Stimulated activated CD4-positive, alpha-beta T cell treated with anti-CD3 and anti-CD28 coated beads, Interleukin-15, amount 100 ng/mL, for 48 hours (primary cell): ENCODE measurements at places on chromosomes 5 and 9.

DNA sequence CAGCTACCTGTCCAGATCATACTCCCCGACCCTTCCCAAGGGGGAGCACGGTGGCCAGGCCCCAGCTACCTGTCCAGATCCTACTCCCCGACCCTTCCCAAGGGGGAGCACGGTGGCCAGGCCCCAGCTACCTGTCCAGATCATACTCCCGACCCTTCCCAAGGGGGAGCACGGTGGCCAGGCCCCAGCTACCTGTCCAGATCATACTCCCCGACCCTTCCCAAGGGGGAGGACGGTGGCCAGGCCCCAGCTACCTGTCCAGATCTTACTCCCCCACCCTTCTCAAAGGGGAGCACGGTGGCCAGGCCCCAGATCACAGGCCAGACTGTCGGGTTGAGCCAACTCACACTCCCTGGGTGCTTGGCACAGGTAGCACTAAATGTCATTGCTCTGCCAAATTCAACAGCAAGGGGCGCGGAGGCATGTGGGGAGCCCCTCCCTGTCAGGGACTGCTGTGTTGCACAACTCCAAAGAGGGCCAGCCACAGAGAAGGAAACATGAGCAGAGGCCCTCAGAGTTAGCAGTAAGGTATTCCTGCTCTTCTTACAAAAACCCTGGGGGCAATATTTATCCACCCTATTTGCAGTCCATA lies 136.9 kb downstream of the OLFM1 start:
- DNase-seq: no peak

- no peak for DNase-seq
Measured at GRCh38 chr5:15474143-15474719, 25.7 kb upstream of the FBXL7 start.

DNA sequence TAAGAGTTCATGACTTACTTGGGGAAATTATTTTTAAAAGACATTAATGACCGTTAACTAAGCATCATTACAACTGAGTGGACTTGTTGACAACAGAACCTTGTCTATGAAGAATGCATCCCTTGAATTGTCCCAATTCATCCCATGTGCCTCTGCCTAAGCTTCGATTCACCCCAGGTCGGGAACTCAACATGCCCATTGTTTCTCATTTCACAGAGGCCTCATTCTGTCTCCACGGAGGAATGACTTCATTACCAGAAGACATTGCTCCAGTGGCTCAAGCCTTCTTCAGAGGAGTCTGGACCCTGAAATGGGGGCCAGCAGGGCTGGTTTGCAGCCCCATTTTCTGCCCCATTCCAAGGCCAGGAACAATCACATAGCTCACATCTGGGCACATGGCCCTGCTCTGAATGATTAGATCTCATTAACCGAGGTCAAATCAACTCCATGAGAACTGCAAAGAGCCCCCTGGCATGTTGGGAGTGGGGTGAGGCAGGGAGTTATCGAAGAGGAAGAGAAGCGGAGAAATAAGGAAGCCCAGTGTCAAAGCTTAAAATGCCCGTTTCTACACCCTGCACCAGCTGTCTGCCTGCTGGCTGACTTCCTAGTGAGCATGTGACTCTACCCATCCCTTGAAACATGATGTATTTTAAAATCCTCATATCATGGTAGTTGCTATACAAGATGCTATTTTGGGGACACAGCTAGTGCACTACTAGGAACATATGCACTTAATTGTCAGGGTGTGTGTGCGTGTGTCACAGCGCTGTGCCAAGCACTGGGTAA lies 137.3 kb downstream of the LHFPL2 start:
- no peak for DNase-seq

GRCh38 chr5:135393691-135394090 lies 5.3 kb downstream of the MACROH2A1 start:
- no peak for DNase-seq

DNA sequence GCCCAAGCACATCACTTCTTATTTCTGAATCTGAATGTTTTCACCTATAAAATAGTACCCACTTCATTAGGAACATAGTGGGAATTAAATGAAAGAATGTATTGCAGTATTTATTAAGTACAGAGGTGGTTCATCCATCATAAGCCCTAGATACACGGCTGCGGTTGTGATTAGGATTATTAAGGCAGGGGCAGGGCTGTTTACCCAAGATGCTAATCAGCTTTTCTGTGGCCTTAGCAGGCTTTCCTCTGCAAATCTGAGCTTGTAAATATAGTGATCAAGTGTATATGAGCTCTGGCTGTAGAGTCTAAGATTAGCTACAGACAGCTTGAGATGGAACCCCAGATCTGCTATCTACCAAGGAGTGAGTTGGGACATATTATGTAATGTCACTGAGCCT lies 124.1 kb upstream of the ADRA1B start:
- no peak for DNase-seq

GRCh38 chr5:52481201-52481600 lies 306.5 kb upstream of the ITGA1 start:
- DNase-seq: no peak

DNA sequence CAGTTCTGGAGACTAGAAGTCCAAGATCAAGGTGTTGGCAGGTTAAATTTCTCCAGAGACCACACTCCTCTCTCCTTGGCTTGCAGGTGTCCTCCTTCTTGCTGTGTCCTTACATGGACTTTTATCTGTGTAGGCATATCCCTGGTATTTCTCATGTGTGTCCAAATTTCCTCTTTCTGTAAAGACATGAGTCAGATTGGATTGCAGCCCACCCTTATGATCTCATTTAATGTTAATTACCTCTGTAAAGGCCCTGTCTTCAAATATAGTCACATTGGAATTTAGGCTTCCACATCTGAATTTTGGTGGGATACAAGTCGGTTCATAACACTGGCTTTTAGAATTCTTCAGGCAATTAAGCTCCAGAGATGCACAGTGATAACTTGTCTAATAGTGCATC lies 322.2 kb upstream of the GRIA1 start:
- DNase-seq: no peak

DNA sequence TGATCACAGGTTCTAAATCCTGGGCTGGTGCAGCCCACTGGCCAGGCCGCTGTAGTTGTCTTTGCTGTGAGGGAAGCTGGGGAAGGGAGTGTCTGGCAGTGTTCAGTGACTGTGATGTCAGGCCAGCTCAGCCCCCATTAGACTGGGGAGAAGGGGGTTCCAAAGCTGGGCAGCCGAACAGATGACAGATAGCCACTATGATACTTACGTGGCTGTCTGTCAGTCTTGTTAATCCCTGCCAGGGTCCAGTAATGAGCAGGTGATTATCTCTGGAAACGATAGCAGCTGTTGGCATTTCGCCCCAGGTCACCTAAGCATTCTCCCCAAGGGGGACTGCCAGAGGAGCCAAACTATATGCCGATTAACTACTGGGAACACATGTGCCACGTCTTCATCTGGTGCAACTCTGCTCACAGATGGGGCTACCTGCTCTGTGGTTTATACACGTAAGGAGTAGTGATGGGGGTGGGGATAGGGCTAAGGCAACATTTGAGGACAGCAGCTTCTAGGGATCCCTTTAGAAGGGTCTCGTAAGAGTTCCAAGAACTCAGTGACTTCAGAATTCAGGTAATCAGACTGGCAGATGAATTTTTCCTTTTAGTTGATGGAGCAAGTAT lies 396.3 kb downstream of the KDM4C start:
- DNase-seq: no peak

DNA sequence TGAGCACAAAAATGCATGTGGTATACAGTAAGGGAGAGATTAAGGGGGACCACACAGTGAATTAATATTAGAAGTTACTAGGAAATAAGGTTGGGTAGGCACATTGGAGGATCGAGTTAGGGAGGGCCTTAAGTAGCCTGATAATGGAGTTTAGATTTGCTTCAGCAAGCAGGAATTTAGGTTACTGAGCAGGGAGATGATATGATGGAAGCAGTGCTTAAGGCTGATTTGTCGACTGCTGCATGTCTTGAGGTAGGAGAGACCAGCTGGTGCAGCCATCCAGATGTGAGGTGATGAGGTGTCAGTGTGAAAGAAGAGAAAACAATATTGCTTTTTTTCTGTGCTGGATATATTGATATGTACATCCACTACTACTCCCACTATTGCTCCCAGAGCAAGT lies 55.2 kb upstream of the ACTBL2 start:
- DNase-seq: no peak

DNA sequence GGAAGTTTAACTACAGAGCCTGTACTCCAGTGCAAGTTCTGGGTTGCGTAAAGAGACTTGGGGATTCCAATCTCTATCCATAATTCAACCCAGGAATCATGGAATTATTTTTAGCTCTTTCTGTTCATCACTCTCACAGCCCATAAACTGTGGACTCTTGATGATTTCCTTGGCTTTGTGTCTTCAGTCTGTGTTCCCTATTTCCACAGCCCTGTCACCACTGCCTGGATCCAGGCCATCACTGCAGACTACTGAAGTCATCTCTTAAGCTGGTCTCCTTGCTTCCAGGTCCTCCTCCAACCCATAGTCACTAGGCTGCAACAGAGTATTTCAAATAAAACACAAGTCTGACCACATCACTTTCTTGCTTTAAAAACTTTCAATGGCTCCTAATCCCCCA lies 211.7 kb downstream of the PLK2 start:
- no peak for DNase-seq

GRCh38 chr5:10352430-10353240 lies 860 bp upstream of the MARCHF6 start:
- DNase-seq: no peak

- no peak for DNase-seq
Measured at GRCh38 chr5:32507738-32508434, 63.3 kb upstream of the ZFR start.

DNA sequence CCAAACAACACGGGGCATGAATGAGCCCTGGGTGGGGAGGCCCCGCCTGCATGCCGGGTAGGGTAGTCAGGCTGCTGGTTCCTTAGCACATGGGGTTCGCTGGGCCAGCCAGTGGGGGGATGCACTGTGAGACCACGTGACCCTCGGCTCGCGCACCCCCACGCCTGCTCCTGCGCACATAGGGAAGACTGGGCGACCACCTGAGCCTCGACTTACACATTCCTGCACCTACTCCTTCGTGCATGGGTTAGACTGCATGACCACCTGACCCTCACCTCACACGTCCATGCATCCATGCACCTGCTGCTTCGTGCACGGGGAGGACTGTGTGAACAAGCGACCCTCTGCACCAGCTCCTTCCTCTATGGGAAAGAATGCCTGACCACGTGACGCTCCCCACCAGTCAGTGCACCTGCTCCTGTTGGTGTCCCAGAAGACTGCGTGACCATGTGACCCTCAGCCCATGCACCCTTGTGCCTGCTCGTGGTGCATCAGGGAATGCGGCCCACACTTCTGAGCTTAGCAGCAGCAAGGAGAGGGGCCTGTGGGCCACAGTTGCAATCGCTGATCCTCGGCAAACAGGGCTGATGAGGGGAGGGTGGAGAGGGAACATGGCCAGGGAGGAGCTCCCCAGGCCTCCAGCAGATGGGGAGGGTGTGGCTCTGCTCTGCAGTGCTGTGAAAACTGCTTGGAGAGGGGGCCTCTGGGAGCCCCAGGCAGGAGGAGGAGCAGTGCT lies 18.1 kb downstream of the LPCAT1 start:
- DNase-seq: no peak

GRCh38 chr5:149961957-149962409 lies 1.4 kb downstream of the SLC26A2 start:
- DNase-seq: no peak

- no peak for DNase-seq
Measured at GRCh38 chr9:108759399-108759798, 96.4 kb downstream of the ACTL7B start.

- no peak for DNase-seq
Measured at GRCh38 chr5:169301986-169302385, 1.0 kb upstream of the SLIT3 start.

DNA sequence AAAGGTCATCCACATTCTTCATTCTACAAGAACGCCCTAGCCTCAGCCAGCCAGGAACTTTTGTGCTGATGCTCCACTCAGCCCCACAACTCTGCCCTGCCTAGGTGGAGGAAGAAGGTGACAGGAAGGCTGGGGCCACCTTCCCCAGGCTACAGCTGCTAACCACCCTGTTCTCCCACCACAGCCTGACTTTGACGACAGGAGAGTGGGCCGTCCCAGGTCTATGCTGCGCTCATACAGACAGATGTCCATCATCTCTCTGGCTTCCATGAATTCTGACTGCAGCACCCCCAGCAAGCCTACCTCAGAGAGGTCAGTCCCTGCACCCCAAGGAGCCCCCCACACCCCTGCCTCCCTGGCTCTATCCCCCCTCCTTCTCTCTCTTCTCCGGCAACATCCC lies 28.2 kb upstream of the FOXI1 start:
- no peak for DNase-seq

DNA sequence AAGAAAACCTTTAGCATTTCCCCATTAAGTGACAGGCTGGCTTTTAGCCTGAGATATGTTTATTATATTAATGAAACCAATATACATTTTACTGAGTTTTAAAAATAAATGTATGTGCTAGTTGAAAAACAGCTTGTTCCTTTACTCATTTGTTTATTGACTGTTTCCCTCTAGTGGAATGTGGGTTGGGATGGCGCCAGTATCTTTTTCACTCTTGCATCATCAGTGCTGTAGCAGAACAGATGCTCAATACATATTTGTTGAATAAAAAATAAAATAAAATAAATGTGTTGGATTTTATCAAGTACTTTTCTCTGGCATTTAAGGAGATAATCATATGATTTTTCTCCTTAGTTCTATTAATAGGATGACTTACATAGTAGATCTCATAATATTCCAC lies 43.0 kb downstream of the FSTL4 start:
- DNase-seq: no peak

DNA sequence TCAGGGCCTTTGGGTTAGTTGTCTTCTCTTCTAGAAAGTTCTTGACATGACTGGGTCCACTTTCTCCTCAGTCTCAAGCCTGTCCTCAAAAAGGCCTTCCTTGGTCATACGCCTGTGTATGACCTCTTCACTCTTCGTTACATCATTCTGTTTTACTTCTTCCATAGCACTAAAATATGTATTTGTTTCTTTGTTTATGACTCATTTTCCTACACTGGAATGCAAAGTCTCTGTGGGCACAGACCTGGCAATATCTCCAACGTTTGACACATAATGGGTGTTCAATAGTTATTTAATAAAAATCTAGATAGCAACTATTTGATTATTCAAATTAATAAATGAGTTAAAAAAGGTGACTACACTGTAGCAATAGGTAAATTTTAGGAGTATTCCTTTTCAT lies 85.1 kb downstream of the YIPF5 start:
- no peak for DNase-seq

DNA sequence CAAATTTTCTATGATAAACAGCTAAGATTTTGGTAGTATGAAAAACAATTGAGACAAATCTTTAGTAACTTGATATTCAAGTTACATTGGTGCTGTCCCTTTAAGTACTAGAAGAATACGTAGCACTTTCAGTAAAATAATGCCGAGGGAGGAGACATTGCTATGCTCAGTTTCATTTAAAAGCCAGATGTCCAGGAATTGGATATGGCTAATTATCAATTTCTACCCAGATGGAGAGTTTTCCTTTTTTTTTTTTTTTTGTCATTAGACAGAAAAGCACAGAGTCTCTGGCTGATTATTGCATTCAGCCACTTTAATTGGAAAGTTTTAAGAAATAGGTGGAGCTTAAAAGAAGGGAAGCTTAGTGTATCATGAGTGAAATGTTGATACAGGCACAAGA lies 40.4 kb upstream of the APC start:
- no peak for DNase-seq

DNA sequence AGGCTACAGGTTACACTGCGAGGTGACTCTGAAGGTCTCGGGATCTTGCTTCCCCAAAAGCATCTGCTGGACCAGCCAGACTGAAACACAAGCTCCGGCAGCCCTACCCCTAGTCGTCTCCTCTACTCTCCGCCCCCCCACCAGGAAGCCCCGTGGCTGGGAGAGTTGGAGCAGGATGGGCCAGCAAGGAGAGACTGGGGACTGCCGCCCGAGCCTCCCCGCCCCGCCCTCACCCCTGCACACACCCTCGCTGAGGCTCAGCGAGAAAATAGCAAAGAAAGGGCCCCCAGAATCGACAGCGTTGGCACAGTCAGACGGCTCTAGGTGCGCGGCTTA lies 1.3 kb downstream of the TRIM7 start:
- no peak for DNase-seq
